Fibroblast of mammary gland (primary cell): ENCODE measurements at places on chromosomes 5 and 9.

DNA sequence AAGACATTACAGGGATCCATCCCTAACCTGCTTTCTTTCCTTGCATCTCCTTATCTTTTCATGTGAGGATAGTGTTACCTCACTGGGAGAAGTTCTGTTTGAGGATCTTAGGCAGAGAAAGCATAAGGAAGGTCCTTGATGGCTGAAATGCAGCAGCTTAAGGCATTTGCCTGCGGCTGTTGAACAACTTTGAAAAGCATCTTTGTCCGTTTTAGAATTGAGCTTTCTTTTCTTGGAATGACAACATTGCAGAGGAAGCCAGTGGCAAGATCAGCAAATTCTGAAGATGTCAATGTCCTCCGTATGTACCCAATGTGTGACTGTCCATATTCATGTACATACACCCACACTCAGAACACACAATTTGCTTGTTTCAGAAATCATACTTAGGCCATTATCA, 436.2 kb downstream of the GABRG2 start:
- no peak for DNase-seq

DNA sequence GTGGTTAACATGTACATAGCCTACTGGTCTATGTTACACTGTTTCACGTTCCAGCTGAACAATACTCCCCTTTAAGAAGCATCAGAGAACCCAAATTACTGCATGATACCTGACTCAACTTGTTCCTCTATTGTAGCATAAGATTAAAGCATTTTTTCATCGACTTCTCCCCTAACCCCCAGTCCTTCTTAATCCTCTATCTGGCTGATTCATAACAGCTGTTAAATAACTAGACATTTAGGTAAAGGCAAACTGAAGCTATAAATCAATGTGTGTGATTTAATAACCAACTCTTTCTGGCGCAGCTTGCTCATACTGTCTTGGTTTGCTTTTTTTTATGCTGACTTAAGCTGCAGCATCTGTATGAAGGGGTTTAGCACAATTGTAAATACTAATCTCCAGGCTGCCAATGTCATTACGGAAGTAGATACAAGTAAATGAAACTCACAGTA, 94.2 kb upstream of the MTAP start:
- DNase-seq = peak; percentile 32

DNA sequence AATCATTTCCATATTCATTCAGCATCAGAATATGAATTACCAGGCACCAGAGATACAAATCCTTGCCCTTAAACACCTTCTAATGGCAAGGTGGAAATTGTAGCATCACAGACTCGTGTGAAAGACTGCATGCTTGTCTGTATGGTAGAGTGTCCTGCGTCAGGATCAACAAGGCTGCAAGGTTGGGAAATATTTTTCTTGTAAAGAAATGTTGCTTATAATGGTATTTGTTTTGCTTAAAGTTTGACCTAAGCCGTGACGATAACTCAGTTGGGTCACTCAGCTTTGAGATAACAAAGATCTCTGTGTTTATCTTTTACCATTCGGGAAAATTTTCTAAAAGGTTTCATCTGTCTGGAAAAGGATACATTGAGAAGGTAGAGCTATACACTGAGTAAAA, 87.6 kb downstream of the BASP1 start:
- no peak for DNase-seq

DNA sequence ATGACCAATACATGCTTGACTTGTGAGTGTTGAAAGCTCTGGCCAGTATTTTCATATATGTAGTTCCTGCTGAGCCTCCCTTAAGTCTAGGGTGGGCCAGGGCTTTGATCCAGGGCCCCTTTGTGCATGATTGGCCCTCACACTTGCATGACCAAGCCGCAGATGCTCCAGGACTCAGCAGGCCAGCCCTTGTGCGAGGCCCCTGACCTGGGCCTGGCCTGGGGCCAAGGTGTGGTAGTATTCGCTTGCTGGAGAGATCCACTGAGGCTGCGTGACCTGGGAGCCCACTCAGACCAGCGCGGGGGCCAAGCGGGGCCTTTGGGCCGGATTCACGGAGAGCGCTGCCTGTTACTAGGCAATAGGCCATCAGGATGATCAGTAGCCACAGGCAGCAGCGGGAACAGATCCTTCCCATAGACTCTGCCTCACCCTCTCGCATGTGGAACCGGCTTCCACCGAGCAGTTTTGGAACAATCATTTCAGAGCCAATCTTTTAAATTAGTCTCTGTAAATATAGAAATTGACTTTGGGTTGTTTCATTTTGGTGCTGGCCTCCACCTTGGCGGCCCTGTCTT, 79.0 kb upstream of the PTCH1 start:
- peak; percentile 2 for DNase-seq

- DNase-seq = peak; percentile 71
Measured at GRCh38 chr9:37415011-37415719, 7.3 kb upstream of the GRHPR start.

GRCh38 chr5:102924963-102925362, 169.9 kb downstream of the PAM start:
- no peak for DNase-seq

GRCh38 chr9:35730486-35730854, 1.5 kb downstream of the TLN1 start:
- no peak for DNase-seq

GRCh38 chr5:68662804-68663307, 431.0 kb upstream of the SLC30A5 start:
- DNase-seq = no peak

GRCh38 chr9:135693265-135693664, 6.0 kb downstream of the SOHLH1 start:
- no peak for DNase-seq

- DNase-seq = peak; percentile 73
Measured at GRCh38 chr5:169347786-169348185, 46.8 kb upstream of the SLIT3 start.

DNA sequence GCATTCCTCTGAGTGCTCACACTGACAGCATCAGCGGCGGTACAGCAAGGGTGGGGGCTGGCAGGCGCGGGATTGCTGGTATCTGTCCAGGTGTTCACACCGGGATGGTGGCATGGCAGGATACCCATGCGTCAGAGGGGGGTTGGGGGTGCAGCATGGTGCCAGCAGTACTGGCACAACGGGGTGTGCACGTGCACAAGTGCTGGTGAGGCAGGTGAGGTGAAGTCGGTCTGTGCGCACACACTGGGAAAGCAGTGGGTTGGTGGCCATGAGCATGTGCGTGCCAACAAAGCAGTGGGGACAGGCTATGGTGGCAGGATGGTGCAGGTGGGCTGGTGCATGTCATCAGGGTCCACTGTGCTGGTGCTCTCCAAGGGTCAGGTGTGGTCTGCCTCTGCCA, 819.6 kb upstream of the EDIL3 start:
- DNase-seq = no peak

GRCh38 chr5:92353107-92354030, 970.3 kb upstream of the ARRDC3 start:
- peak; percentile 66 for DNase-seq

GRCh38 chr5:139392324-139392677, 2.6 kb upstream of the MZB1 start:
- DNase-seq = no peak

DNA sequence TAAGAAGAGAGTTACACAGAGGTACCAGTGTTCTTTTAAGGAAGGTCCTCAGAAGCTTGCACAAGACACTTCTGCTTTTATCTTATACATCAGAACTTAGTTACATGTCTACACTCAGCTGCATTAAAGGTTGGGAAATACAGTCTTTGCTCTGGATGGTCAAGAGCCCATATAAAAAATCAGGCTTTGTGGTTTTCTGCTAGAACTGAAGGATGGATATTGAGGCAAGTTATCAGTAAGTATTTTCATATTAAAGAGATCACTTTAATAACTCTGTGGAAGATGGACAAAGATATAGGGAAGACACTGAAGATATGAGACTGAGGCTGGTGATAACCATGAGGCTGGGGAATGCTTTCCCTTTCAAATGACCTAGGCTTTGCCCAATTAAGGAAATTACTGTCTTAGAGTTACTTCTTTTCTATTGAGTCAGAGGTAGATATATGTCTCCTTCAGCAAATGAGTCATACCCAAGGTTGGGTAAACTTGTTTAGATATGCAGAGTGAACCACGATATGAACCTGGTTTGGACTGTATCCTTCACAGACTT, 87.0 kb upstream of the TNC start:
- peak; percentile 91 for DNase-seq

DNA sequence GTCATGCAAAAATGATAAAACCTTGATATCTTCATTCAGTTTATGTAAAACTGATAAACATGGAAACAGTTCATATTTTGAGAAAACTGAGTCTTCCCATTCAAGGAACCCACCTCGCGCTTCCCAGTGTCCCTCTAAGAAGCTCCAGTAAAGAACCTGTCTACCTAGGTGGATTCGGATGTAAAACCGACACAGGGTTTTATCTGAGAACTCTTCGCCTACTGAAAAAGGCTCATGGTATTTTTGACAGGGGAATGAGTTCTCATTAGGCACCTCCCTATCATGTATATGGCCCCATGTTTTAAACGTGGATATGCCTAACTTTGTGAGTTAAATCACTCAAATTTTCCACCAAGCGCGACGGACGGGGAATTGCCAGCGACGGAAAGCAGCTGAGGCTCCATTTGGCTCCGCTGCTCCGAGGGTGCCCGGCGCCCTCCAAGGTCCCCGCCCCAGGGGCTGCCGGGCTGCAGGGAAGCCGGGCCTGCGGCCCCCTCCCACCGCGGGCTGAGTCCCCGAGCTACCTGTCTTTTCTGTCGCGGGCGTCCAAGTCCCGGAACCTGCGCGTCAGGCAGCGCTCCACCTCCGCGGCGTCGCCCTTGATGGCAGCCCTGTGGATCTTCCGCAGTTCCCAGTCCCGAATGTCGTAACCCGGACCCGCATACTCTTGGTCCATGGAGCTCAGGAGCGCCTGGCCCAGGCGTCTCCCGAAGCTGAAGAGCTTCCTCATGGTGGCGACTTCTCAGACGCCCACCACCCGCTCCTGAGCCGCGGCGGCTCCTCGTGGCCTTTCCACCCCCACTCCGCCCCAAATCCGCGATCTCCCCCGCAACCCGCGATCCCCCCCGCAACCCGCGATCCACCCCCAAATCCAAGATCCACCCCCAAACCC, 594 bp downstream of the ANKRD18A start:
- no peak for DNase-seq

DNA sequence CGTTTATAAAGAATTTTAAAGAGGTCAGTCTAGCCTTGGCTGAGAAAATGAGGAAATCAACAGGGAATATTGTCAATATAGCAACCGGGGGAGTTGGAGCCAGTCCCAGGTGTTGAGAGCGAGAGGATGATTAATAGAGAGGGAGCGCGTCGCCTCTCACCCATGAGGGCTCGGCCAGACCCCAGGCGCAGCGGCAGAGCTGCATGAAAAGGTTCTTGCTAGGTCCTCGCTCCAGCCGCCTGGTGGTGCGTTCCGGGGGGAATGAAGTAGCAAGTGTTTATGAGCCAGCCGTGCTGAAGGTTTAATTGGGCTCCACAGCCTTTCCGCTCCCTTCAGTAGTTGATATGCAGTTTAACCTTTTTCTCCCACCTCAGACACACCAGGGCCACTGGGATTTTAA, 167.3 kb upstream of the IRX1 start:
- DNase-seq = no peak

DNA sequence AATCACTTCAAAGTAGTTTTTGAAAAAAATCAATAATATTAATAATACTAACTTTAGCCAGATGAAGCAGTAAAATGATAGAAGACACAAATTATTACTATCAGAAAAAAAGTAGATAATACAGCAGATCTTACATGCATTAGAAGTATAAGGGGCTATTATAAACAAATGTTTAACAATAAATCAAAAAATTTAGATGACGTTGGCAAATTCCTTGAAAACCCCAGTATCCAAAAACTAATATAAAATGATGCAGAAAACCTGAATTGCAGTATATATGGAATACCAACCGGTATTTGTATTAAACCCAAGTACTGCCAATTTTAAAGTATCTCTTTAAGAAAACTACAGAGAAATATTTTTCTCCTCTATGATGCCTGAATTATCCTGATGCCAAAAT, 573.3 kb upstream of the CTNND2 start:
- DNase-seq = no peak

DNA sequence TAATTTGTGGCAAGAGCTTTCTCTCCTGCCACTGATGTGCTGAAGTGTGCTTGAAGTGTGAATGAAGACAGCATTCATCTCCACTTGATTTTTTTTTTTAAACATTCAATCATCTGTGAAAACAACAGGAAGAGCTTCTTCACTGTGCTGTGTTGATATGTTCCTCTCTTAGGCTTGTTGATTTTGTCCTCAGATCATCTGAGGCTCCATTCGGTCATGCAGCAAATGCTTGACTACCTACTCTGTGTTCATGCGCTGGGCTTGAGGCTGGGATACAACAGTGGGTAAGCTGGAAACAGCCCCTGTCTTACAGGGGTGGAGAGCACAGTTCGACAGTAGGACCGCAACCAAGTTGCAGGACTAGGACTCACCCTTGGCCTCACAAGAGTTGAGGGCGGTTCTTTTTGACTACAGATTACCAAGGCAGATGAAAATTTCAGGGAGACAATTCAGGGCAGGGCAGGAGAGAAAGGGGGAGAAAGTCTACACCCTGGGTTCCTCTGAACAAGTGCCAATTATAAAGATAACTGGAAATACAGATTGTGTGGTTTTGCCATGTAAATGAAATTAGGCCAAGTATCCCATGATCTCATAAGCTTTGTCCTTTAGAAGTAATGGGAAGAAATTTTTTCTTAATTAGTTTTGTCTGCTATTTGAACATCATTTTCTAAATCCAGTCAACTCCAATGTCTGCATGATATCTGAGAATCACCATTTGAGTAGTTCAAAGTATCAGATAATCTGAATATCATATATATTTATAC, 31.0 kb upstream of the F2R start:
- DNase-seq = no peak

- DNase-seq = no peak
Measured at GRCh38 chr9:131273856-131274673, 2.2 kb downstream of the FAM78A start.

GRCh38 chr5:174775081-174775480, 50.7 kb downstream of the MSX2 start:
- no peak for DNase-seq

DNA sequence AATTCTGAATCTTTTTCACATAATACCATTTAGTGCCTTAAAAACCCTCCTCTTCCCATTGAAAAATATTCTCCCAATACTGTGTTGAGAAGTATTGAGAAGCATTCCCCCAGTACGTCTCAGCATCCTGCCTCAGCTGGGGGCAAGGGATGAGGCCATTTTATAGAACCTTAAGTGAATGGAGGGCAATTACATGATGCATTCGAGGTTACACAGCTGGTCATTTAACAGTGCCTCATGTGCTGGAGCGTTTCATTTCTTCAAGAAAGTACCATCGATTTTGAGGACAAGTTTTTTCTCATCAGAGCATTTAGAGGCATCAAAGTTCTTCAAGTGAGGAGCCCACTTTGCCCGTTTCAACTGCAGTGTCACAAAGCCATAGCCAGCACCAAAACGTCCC, 135.6 kb downstream of the DOCK2 start:
- no peak for DNase-seq

- peak; percentile 81 for DNase-seq
Measured at GRCh38 chr5:33701251-33701650, 190.5 kb downstream of the ADAMTS12 start.

GRCh38 chr9:90303655-90304054, 339.0 kb downstream of the DIRAS2 start:
- no peak for DNase-seq

- DNase-seq = no peak
Measured at GRCh38 chr5:57774439-57774838, 291.8 kb upstream of the ACTBL2 start.

GRCh38 chr9:22522206-22522740, 75.6 kb downstream of the DMRTA1 start:
- DNase-seq = no peak
